Nephron progenitor cell (in vitro differentiated cells): ENCODE measurements at places on chromosomes 11 and 22.

GRCh38 chr11:115776916-115777315 lies 272.7 kb upstream of the CADM1 start:
- no peak for DNase-seq

DNA sequence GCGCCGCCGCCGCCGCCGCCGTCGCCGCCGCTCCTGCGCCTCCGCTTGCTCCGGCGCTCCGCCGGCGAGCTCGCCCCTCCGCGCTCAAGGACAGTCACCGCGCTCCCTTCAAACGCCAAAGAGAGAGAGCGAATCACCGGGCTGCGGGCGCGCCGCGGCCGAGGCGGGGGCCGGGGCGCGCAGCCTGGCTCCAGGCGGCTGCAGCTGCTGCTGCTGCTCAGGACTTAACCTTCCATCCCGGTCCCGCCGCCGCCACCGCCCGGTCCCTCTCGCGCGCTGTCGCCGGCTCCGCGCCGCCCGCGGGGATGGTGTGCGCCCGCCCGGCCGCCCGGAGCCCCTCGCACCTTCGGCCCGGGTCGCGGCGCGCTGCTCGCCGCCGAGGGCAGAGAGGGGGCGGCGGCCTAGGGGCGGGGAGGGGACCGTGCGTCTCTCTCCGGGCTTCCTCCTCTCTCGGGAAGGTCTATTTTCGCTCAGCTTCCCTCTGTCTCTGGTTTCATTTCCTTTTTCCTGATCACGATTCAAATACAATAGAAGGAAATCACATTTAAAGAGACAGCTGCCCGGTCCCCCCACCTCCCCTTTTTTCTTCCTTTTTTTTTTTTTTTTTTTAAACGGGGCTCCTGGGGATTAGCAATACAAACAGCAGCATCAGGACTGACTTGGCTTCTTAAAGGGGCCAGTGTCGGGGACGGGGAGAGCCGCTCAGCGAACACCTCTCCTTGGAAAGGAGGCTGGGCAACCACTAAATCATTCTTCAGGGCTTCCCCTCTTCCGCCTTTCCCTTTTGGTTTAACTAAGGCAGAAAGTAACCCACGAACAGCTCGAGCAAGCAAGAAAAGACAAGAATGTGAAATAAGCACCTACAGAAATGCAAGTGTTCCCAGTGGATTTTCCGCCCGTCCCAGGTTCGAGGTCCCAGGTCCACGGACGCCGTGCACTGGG lies 22.1 kb downstream of the LMO2 start:
- DNase-seq, result peak; percentile 72

- peak; percentile 49 for DNase-seq
These were observed 8.2 kb downstream of the UPB1 start for GRCh38 chr22:24503137-24503842.

- DNase-seq, result no peak
These were observed 67.8 kb downstream of the FAM168A start for GRCh38 chr11:73530109-73530508.

- no peak for DNase-seq
These were observed 123.3 kb downstream of the FCHSD2 start for GRCh38 chr11:73018856-73019255.

- peak; percentile 57 for DNase-seq
These were observed 14.3 kb downstream of the PDGFB start for GRCh38 chr22:39230261-39231196.
